Endodermal cell (in vitro differentiated cells): ENCODE measurements at places on chromosomes 3 and 15.

DNA sequence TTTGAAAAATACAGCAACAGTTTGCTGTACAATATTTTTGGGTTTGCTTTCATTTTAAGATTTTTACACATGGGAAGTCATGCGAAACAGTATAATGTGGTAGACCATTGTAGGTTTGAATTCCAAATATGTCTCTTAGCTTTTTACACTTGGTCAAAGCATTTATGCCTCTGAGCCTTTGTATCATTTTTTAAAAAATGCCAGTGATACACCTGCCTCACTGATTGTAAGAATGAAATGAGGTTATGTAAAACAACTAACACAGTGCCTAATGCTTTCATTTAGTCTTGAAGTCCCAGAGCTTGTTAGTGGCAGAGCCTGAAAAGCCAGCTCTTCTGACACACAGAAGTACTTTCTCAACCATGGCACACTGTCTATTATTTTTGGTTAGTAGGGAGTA, 202.0 kb downstream of the UBE2E2 start:
- no peak for DNase-seq

DNA sequence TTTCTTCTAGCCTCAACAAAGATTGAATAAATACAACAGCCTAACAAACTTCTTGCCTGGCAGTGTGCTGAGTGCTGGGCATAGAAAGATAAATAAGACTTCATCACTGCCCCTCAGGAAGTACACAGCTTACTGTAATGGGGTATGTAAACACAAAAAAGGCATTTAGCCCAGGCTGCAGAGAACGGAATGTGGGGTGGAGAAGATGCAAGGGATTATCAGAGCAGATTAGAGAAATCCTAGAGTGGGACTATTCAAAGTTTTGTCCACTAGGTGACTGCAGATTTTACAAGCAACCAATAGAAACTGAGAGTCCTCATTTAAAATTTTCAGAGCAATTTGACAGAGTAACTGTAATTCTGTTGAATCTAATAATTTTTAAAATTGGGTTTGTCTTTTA, 35.4 kb upstream of the TSC22D2 start:
- DNase-seq: no peak

- no peak for DNase-seq
Observed at GRCh38 chr15:37099319-37100108, 835 bp downstream of the MEIS2 start.

DNA sequence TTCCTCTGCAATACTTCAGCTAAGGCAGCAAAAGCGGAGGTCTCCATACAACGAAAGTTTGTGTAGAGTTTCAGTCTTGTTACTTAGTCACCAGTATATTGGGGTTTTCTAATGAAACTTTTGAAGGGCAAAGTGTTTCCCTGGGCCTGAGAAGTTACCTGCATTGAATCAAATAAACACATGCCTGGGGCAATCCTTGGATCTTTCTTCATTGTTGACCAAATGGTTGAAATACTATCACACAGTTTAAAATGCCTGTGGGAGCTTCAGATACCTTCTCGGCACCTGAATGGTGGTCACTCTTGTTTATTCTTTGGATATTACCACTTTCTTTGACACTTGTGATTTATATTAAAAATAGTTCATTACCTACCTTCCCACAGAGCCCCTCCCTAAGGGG, 988 bp upstream of the CHSY1 start:
- DNase-seq: no peak

DNA sequence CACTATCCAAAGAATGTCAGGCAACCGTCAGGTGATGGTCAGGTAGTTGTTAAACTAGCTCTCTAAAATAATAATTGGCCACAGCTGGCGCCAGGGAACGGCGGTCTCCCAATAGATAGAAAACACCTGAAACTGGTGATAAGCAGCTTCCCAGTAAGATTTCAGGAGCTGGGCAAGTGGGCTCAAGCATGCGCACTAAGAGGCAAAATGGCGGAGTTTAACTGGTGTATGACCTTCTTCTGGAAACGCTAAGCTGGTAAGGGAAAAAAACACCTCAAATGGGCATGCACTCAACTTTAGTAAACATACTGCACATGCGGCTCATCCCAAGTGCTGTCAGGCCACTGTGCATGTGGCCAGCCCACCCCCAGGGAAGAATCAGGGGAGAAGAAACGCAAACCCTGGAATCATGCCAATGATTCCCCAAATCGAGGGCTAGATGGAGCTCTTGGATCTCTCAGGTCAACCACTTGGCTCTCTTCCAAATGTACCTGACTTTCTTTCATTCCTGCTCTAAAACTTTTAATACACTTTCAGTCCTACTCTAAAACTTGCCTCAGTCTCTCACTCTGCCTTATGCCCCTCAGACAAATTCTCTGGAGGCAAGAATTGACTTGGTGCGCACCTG, 195.0 kb downstream of the ZNF621 start:
- peak; percentile 62 for DNase-seq

DNA sequence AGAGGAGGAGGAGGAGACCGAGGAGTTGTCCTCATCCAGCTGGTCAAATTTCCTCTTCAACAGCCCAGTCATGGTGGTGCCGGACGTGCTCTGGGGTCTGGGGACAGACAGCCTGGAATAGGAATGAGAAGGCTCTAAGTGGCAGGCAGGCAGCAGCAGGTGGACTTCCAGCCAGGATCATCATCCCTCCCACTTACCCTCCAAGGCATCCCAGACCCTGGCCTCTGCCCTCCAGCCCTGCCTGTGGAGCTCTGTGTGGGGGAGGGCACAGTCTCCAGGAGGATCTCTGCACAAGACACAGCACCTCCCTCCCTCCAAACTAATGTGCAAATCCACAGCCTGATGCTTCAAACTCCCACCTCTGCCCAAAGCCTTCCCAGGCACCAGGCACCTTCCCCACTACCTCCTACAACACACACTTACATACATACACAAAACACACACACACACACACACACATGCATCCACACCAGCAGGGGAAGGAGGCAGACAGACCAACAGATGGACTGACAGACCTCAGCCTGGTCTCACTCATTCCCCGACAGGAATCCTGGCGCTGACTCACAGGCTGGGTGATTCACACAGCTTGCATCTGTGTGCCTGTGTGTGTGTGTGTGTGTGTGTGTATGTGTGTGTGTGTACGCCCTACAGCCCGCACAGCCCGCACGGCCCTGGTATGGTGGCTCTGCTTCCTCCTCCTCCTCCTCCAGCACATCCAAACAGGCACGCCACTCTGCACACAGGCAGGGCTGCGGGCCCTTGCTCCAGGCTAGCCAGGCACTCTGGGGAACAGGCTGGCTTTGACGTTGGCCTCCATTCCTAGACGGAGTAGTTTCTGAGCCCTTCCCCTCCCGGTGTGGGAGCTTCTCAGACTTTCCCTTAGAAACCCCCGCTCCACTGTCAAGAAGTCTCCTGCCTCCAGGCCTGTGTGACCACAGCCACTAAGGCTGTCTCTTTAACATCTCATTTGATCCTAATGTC, 6.5 kb downstream of the CSRNP1 start:
- DNase-seq: peak; percentile 72

DNA sequence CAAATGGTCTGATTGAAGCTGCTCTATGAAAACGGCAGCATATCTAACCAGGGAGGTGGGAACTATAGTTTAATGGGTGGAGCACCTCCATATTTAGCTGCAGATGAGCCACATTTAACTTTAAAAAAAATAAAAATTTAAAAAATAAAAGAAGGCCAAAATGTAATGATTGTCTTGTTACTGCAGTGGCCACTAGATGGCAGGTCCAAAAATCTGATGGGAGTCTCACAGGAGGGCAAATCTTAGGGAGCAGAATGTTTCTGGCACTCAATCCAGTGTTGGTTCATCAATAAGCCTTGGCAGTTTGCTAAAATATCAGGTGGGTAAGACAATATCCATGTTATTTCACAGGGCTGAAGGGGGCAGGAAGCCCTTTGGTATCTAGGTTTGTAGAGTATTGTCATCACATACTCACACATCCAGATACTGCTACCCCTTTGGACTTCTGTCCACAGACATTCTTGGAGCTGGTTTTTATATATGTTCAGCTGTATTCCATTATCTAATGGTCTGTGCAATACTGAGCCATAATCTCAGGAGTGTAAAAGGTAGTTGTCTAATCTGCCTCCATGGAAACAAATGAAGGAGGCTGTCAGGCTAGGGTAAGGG, 233.3 kb downstream of the TIGIT start:
- no peak for DNase-seq

GRCh38 chr3:155001289-155002010, 78.7 kb upstream of the MME start:
- DNase-seq: no peak

GRCh38 chr3:171038342-171038741, 11.8 kb upstream of the SLC2A2 start:
- DNase-seq: no peak

GRCh38 chr3:82364827-82365226, 603.4 kb upstream of the GBE1 start:
- no peak for DNase-seq

DNA sequence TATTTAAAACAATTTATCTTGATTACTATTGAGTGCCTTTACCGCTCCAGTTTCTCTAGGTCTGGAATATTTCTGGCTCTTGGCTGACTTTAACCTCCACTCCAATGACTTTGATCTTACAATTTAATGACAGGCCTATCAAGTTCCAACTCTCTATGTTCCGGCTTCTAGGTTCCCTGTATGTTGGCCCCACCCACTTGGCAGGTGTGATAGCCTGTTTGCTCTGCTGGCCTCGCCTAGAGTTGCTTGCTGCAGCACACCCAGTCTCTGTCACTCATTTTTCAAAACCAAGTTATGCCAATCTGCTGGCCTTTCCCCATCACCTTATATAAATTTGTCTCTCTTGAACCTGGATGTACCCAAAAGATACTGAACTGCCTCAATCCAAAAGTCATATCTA, 428.0 kb downstream of the ROBO1 start:
- no peak for DNase-seq

DNA sequence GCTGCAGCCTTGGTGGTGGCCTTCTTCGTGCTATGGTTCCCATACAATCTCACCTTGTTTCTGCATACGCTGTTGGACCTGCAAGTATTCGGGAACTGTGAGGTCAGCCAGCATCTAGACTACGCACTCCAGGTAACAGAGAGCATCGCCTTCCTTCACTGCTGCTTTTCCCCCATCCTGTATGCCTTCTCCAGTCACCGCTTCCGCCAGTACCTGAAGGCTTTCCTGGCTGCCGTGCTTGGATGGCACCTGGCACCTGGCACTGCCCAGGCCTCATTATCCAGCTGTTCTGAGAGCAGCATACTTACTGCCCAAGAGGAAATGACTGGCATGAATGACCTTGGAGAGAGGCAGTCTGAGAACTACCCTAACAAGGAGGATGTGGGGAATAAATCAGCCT, 10.4 kb downstream of the CYP8B1 start:
- peak; percentile 6 for DNase-seq

- DNase-seq: no peak
Observed at GRCh38 chr3:55333046-55333445, 154.1 kb downstream of the WNT5A start.

GRCh38 chr3:112498914-112499711, at the start of gene BTLA:
BTLA (minus strand) TSS chr3:112499472; CDS start chr3:112499358, 114 bp downstream.
- DNase-seq: no peak

DNA sequence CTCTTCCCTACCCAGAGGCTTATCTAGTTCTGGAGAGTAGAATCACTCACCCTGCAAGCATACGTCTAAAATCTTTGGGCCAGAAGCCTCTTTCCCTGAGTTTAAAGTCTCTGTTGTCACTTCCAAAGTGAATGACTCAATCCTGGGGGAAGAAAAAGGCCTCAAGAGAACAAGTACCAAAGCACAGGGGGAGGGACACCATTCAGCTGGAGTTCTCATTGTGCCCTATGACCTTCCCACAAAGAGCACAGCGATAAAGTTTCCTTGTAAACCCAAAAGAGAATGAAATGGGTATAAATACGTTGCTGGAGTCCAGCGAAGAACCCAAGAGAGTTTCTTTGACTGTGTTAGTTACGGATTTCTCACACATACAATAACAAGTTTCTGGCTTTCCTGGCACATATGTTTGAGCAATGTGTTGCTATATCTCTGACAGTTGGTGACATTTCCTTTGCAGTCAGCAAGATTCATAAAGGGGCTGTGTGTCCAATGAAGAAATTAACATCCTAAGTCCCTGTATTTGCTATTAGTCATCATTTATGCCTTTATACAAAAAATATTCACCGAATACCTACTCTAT, 107.3 kb upstream of the PTPRG start:
- no peak for DNase-seq

DNA sequence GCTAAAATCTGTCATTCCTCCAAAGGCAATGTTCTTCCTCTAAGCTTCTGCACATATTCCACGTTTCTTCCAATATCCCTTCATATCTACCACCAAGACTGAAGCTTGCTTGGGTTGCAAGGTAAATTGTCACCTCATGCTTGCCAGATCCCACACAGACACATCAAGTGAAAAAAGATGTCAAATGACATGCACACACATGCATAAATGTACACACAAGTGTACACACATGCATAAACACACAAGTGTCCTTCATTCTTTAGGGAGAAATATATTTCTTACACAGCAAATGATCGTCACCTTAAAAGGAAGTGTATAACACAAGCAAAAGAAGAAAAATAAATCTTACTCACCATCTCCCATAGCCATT, 59.4 kb downstream of the CLASP2 start:
- DNase-seq: no peak

DNA sequence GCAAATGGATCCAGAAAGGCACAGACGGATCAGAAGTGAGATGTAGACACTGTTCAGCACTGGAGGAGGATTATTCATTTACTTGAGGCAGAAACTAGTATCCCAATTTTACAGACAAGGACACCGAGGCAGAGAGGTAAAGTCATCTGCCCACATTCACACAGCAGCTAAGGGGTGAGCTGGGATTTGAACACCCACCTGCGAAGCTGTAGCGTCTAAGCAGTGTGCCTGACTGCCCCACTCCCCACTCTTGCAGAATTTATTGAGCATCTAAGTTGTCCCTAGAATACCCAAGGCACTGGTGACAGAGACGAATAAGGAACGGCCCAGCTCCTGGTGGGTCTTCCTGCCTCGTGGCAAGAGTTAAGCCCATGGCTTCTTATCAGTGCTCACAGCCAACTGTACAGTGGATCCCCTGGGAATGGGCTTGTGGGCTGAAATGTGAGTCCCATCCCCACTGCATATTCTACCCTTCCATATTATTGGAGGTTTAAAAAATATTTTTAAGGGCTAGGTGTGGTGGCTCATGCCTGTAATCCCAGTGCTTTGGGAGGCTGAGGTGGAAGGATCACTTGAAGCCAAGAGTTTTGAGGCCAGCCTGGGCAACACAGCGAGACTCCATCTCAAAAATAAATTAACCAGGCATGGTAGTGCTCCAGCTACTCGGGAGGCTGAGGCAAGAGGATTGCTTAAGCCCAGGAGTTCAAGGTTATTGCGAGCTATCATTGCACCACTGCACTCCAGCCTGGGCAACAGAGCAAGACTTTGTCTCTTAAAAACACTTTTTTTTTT, 77.6 kb downstream of the IQSEC1 start:
- no peak for DNase-seq

GRCh38 chr3:133887803-133888703, 7.6 kb downstream of the RAB6B start:
- peak; percentile 48 for DNase-seq

GRCh38 chr3:183485093-183485492, 56.7 kb upstream of the MCF2L2 start:
- DNase-seq: peak; percentile 10
